Activated CD4-positive, alpha-beta T cell treated with anti-CD3 and anti-CD28 coated beads for 48 hours (primary cell): ENCODE measurements at places on chromosomes 11 and 22.
A peak's percentile ranks its signal among the peaks of the same experiment; 100 is the strongest.

GRCh38 chr22:27810609-27811151 is 9.1 kb upstream of the MN1 start:
- no peak for DNase-seq

DNA sequence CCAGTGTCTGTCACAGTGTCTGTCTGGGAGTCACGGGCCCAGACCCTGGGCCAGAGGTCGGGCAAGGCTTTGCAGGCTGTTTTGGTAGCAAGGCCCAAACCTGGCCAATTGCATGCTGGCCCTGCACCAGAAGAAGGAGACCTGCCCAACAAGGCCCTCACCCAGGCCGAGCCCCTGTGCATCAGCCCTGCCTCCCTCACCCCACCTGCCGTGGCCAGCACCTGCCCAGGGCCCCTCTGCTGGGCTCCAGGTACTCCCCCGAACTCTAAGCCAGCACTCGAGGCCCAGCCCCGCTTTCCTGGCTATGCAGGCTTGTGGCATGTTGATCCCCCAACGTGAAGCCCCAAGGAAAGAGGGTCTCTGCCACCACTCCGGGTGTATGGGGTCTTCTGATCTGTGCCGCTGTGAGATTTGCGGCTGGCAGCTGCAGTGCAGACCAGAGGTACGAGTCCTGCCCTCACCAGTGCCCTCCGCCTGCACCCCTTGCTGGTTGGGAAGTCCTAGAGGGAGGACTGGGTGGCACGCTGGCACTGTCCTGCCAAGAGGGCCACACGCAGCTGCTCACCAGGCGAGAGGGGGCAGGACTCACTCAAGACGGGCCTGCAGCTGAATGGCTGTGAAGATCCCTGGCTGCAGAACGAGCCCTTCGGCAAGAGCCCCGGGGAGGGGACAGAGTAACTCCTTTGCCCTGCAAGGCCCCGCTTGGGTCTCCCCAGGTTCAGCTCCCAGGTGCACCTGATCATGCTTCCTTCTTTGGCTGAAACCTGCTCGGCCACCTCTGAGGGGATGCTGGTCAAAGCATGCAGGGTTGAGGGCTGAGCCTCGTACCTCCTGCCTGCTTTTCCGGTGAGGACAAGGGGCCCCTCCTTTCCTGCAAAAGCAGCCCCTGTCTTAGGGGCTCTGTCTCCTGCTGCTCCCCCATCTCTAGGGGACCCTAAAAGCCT is 6.7 kb upstream of the SEPTIN5 start:
- no peak for DNase-seq

DNA sequence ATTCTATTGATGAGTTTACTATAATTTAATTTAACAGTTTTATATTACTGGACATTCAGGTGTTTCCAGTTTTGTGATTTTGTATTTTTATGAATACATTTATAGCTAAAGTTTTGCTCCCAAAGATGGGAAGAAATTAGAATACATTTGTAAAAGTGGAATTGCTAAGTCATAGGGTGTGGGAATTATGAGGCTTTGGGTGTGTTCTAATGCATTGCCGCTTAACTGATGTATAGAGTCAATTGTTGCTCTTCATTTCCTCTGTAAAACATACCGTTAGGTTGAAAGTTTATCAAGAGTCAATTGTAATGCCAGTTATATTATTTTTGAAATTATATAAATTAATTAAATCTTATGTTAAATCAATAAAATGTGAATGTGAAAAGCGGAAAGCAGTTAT is 16.2 kb downstream of the PAAF1 start:
- no peak for DNase-seq

GRCh38 chr22:23841736-23842445 is 3.1 kb upstream of the DERL3 start:
- no peak for DNase-seq

DNA sequence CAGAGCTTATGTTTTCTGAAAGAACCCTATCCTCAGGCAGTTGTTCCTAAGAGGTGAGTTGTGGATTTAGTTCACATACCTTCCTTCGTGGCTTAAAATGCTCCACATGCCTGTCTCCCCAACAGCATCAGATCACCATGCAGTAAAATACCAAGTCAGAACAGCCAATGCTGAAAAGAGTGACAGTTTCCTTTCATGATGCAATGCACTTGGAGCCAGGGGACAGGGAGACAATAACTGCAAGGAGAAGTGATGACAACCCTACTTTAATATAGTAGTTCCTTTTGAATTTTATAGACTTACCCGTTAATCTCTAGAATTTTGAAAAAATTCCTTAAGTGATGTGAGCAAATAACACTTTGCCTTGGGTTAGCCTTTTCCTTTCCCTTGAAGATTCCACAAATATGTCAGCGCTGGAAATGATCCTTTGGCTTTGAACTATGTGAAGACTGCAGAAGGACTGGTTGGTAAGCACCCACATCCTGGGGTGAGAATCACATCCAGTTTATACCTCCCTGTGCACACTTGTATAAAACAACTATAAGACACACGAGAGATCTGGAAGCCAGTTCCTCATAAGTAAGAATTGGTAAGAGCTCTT is 71.2 kb downstream of the PIWIL4 start:
- DNase-seq = no peak

- DNase-seq = no peak
Observed at GRCh38 chr11:128695539-128696221, 1.8 kb downstream of the FLI1 start.

DNA sequence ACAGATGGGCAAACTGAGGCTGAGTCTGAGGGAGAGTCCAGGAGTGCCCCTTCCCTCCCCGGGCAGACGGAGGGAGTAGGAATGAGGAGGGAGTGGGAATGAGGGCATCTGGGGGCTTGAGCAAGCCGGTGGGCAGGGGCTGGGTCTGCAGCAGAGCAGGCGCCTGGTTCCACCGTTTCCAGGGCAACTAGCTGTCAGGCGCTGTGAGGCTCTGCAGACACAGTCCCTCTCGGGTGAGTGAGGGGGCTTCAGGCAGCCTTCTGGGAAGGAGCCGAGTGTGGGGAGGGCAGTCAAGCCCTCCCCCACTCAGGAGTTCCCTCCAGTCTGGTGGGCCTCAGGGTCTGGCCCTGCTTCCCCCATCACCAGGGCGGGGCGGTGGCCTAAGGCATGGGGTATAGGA is 19.0 kb downstream of the TMEM258 start:
- no peak for DNase-seq

- DNase-seq = no peak
Observed at GRCh38 chr11:120182372-120182771, 28.5 kb upstream of the OAF start.

- no peak for DNase-seq
Observed at GRCh38 chr11:102256251-102256650, 61.0 kb upstream of the BIRC3 start.

- DNase-seq = no peak
Observed at GRCh38 chr11:134098566-134099184, 29.8 kb downstream of the JAM3 start.

DNA sequence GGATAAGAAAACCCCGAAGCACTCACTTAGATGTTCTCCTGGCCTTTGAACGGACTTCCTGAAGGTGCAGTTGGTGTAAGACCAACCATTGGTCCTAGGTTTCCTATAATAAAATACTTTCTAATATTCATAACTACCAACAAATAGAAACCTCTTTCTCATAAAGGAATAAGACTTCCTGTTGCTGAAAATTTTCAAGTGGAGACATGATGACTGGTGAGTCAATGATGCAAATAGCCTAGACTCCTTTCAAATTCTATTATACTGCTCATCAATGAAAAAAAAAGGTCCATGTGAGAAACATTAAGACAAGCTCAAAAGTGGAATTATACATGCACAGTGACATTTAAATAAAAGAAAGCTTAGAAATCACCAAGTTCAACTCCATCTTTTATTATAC is 862.8 kb downstream of the FAM181B start:
- no peak for DNase-seq

GRCh38 chr11:110294509-110294908 is 1.9 kb downstream of the RDX start:
- DNase-seq = no peak

GRCh38 chr22:32785321-32786026 is 16.0 kb upstream of the TIMP3 start:
- no peak for DNase-seq

DNA sequence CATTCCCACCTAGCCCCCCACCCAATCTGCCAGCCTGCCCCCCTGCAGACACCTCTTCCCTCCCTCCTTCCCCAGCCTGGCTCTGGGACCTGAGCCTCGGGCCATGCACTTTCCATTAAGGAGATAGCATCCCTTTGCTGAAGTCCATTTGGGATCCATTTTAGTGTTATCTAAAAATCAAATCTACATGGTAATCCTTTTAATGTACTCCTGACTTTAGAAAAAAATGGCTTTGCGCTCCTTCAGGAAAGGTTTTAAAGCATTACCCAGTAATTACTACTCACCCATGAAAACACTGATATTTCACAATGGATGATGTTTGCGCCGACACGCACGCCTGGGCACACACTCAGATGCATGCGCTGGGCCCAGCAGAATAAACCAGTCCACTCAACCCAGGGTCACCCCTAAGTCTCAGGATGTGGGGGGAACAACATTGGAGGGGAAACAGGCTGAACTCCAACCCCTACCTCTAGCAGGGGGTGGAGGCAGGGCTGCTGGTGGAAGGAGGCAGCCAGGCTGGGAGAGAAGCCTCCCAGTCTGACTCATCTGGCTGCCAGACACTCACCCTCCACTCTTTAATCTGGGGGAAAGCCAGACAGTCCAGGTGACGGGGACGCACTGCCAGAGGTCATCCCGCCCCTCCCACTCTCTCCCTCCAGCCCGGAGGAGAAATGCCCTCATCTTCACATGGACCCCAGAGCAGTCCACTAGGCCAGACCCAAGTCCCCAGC is 29.8 kb downstream of the LMO1 start:
- DNase-seq = no peak

DNA sequence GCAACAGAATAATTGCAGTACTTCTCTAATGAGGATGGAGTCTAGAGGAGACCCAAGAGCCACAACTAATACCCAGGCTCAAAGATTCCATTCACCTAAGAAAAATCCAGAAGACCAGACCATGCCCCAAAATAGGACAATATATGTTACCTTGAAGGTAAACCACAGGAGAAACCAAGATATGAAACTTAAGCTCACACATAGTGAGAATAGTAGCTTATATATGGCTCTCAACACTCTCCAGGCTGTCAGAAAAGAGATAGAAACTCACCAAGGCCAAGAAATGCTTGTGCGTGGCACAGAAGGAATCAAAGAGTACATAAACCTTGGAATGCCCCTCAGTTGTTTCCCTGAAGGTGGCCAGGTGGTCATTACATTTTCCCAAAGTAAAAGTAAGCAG is 9.1 kb downstream of the FAM111A start:
- no peak for DNase-seq

DNA sequence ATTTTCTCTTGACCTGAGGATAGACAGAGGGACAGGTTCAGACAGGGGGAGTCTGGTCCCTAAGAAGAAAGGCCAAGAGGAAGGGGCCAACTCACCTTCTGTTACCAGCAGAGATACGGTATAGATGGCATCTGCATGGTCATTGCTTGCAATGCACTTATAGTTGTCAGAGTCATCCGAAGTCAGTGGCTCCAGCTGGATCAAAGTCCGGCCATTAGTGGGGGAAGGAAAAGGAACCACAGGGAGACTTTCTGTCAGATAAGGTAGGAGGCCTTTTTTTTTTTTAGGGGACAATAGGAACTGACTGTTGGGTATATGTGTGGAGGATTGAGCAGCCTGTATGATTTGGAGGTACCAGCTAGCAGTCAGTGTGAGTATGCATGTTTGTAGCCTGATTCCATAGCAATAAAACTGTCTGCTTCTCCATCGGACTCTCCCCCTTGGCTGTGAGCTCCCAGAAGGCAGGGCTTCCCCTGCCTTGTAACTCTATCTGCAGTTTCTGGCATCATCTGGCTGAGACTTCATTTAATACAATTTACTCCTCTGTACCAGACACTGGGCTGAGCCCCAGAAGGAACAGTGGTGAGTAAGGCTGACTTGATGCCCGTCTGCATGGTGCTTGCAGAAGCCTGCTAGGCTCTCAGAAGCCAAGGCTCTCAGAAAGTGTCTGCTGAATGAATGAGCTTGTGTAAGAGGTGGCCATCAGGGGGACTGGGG is 5.7 kb downstream of the IGSF22 start:
- DNase-seq = no peak

GRCh38 chr11:2305788-2306451 is 4.1 kb downstream of the TSPAN32 start:
- peak; percentile 21 for DNase-seq

DNA sequence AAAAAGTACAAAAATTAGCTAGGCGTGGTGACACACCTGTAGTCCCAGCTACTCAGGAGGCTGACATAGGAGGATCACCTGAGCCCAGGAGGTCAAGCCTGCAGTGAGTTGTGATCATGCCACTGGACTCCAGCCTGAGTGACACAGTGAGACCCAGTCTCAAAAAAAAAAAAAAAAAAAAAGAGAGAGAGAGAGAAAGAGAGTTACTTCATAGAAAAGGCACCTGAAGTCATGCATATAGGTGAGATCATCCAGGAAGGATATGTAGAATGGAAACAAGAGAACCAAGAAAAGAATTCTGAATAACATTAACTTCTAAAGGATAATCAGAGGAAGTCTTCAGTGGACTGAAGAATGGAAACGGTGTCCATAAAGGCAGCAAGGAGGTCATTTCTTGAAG is 106.8 kb downstream of the STK33 start:
- DNase-seq = no peak

GRCh38 chr11:125662689-125663088 is 18.0 kb downstream of the ACRV1 start:
- DNase-seq = no peak

DNA sequence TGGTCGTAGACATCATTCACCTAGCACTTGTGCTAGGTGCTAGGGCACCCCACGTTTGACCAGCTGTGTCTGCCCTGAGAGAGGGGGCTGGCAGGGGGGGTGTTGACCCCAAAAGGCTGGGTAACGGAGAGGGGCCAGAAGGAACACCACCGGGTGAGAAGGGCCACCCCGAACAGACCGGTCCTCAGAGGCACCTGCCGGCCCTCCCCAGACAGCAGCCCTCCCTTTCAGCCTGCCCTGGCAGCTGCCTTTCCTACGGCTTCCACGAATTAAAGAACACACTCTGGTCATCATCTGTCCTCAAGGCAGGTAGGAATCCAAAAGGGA is 977 bp upstream of the KCNJ5 start:
- DNase-seq = no peak

GRCh38 chr11:89205378-89205777 is 27.7 kb downstream of the TYR start:
- no peak for DNase-seq

DNA sequence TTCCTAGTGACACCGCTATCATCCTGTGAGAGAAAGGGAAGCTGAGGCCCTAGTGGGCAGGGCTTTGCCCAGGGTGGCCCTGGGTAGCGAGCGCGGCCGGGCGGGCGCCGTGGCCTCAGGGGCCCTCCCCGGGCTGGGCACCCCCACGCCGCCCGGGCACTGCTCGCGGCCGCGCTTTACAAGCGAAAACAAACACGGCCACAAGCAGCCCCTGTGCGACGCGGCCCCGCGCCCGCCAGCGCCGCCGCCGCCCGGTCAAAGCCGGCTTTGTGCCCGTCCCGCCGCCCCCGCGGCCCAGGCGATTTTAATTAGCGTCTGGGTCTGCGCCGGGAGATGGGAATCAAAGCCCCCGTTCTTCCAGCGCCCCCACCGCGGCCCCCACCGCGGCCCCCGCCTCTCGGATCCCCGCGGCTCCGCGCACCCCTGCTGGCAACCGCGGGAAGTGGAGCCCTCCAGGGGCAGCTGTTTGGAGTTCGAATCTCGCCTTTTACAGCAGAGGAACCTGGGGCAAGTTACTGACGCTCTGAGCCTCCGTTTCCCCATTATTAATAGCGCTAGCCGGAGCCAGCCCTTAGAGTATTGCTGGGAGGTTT is 47.9 kb downstream of the CHRDL2 start:
- DNase-seq = peak; percentile 13

GRCh38 chr11:11069841-11070835 is 212.3 kb upstream of the ZBED5 start:
- no peak for DNase-seq
